ENCODE measurements at places on chromosomes 6 and 20. TPM values are rescaled to one million over a fixed set of nuclear protein-coding genes. Genes with fewer than 3 reads are reported as not detected.

GRCh38 chr6:145562771-145563615 lies 172.3 kb downstream of the EPM2A start:
- H3K4me3 ChIP-seq = no peak overlapping the region
- no peak for DNase-seq
- no peaks in the 10 kb centered on the region for H3K27me3 ChIP-seq

GRCh38 chr20:10660661-10661060 lies 13.1 kb downstream of the JAG1 start:
- peaks cover 9% of the 10 kb centered on the region for H3K36me3 ChIP-seq
- no peak overlapping the region for H3K4me3 ChIP-seq
- DNase-seq = no peak
- peak overlapping the region; percentile 27 for H3K27ac ChIP-seq
- H3K27me3 ChIP-seq = no peaks in the 10 kb centered on the region

Gene PTPRT
- 0.07 TPM for polyA plus RNA-seq

GRCh38 chr6:112086744-112087135 lies 542 bp downstream of the TUBE1 start:
- no peak for DNase-seq
- no peaks in the 10 kb centered on the region for H3K4me1 ChIP-seq
- peak overlapping the region; percentile 86 for H3K27ac ChIP-seq
- H3K4me3 ChIP-seq = peak overlapping the region; percentile 68
- no peaks in the 10 kb centered on the region for H3K36me3 ChIP-seq

DNA sequence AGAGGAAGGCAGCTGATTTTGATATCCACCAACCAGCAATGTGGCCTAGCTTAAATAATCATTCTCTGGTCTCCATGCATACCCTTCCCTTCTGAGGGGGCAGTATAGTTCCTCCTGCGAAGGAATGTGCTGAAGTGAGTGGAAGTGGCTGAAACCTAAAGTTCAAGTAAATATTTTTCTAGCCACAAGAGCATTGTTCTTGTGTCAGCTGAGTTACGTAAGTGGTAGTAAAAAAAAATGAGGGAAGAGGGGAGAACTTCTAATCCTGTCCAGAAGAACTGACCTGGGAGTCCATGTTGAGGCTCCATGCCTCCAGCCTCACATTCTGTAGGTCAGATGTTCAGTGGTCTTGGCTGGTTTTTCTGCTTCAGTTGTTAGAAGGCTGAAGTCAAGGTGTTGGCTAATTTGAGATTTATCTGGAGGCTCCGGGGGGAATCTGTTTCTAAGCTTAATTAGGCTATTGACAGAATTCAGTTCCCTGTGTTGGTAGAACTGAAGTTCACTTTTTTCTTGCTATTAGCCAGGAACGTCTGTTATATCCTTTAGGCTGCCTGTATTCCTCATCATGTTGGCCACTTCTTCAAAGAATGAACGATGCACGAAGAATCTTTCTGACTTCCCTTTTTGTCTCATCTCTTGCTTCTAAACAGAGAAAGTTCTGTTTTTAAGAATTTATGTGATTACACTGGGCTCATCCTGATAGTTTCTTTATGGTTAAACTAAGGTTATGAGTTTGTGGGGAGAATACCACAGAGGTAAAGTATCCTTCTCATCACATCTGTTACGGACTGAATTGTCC lies 207.1 kb upstream of the PRSS16 start:
- peak; percentile 8 for DNase-seq
- no peak overlapping the region for H3K4me3 ChIP-seq
- no peaks in the 10 kb centered on the region for H3K4me1 ChIP-seq
- H3K36me3 ChIP-seq = no peaks in the 10 kb centered on the region

DNA sequence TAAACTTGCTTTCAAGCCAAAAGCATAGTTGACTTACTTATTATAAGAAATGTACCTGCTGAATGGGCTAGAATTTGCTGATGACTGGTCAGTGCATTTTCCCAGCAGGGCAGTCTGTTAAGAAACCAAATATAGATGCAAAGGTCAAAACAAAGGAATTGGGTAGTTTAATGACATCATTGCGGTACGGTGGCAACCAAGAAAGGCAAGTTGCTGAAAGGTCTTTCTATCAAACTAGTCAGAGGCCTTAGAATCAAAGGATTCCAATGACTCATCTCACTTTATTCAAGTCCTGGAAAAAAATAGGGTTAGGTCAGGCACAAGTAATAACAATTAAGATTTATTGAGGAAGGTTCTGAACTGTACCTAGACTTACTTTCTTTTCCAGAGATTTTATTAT lies 76.4 kb downstream of the KIZ start:
- H3K36me3 ChIP-seq = peaks cover 4% of the 10 kb centered on the region
- no peak overlapping the region for H3K27ac ChIP-seq
- no peak overlapping the region for H3K4me3 ChIP-seq
- no peak for DNase-seq
- no peaks in the 10 kb centered on the region for H3K27me3 ChIP-seq

Gene LKAAEAR1
- not detected for polyA plus RNA-seq

Gene KIF25
- polyA plus RNA-seq = not detected

DNA sequence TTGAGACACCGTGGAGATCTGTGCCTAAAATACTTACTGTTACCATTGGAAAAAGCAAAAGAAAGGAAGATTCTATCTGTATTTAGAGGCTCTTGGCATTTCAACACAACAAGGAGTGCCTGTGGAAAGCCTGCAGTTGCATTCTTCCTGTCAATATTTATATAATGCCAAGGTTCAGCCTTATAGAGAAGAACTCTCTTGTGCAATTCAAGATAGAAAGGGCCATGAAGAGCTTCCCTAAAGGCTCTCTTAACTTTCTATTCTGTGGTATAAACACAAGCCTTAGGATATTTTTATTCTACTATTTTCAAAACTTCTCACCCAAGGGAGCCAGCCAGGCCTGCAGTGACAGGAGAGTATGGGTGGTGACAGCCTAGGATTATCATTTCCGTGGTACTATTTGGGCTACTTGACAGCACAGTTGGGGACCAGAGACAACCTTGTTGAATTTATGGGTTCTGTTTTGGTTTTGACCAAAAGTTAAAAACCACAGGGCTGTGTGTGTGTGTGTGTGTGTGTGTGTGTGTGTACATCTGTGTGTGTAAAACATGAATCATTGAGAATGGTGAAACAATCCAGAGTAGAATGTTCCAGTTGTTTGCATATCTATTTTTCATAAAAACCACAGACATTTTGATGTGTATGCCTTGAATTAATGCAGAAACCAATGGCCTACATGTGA lies 700.9 kb upstream of the SLC35B3 start:
- H3K4me3 ChIP-seq = no peak overlapping the region
- H3K27me3 ChIP-seq = no peaks in the 10 kb centered on the region
- H3K27ac ChIP-seq = no peak overlapping the region
- DNase-seq = no peak
- H3K36me3 ChIP-seq = no peaks in the 10 kb centered on the region
- no peaks in the 10 kb centered on the region for H3K4me1 ChIP-seq

GRCh38 chr6:126361832-126362440 lies 22.0 kb downstream of the CENPW start:
- no peaks in the 10 kb centered on the region for H3K27me3 ChIP-seq
- no peak overlapping the region for H3K27ac ChIP-seq
- H3K4me3 ChIP-seq = no peak overlapping the region
- no peak for DNase-seq
- no peaks in the 10 kb centered on the region for H3K4me1 ChIP-seq
- no peaks in the 10 kb centered on the region for H3K36me3 ChIP-seq

Data from small intestine (tissue), 16 donors.